ENCODE measurements at places on chromosomes 13 and 19. TPM values are rescaled to one million over a fixed set of nuclear protein-coding genes. Genes with fewer than 3 reads are reported as not detected.
A peak's percentile ranks its signal among the peaks of the same experiment; 100 is the strongest.

The ZIM2 gene
- total RNA-seq = not detected

The SLITRK6 gene
- not detected for total RNA-seq

The ZNF546 gene
- 5.5 TPM for total RNA-seq

The SEMA6B gene
- total RNA-seq = 0.19 TPM

The ABHD17A gene
- 108 TPM for total RNA-seq

The ZNF578 gene
- 0.56 TPM for total RNA-seq

The SPC24 gene
- total RNA-seq = 70.3 TPM

The IGFL2 gene
- not detected for total RNA-seq

The IZUMO2 gene
- not detected for total RNA-seq

The MICOS13 gene
- 50.9 TPM for total RNA-seq

DNA sequence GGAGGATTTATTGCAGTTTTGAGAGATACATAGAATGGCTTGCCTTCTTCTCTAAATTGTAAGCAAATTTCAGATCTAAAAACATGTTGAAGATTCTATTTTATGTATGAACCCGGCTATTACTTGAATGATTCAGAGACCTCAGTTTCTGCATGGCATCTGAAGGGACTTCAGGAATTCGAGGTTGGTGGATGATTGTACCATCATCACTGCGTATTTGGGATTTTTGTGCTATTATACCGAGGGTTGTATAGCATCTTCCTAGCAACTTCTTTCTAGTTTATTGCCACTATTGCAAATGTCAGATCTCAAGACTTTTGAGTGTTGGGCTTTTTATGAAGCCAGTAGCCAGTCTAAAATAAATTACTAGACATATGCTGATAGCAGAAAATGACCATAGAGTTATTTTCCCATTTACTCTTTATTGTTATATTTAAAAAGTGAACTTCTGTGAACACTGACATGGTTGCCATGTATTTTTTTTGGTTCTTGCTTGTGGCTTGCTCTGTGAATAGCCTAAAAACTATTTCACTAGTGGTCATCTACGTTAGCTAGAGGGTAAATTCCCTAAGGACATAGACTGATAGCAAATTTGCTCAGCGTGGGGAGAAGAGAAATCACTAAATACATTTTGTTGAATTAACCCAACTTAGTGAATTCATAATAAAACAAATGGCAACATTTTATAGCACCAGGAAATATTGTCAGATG lies 70.6 kb upstream of the KLF12 start:
- no peaks in the 10 kb centered on the region for H3K4me1 ChIP-seq
- H3K27me3 ChIP-seq = no peaks in the 10 kb centered on the region
- DNase-seq = no peak
- H3K27ac ChIP-seq = no peak overlapping the region
- no peak overlapping the region for H3K4me3 ChIP-seq

GRCh38 chr13:59770451-59770850 lies 393.3 kb downstream of the DIAPH3 start:
- no peak overlapping the region for H3K27ac ChIP-seq
- no peaks in the 10 kb centered on the region for H3K27me3 ChIP-seq
- no peaks in the 10 kb centered on the region for H3K36me3 ChIP-seq
- H3K4me1 ChIP-seq = no peaks in the 10 kb centered on the region

DNA sequence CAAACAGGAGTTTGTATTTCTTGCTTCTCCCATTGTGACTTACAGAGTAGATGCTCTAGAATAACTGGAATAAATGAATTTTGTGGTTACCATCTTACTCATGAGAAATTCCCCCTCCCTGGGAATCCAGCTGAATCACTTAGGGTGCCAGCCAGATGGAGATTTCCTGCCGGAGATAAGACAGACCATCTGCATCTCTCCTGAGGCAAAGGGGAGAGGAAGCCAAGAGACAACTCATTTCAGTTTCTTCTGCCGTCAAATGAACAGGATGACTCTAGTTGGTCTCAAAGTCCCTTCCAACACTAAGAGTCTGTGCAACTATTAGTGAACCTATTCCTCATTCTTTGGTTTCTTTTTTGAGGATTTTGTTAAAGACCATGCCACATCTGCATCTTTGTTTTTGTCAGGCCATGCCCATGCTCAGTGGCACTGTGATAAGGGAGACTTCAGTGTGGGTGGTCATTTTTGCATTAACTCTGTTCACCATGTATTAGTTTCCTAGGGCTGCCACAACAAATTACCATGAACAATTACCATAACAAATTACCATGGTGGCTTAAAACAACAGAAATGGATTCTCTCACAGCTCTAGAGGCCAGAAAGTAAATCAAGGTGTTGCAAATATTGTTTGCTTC lies 112.8 kb downstream of the NDFIP2 start:
- DNase-seq = no peak
- no peak overlapping the region for H3K27ac ChIP-seq
- H3K4me3 ChIP-seq = no peak overlapping the region

GRCh38 chr19:32396046-32396652 lies 9.4 kb upstream of the DPY19L3 start:
- no peak overlapping the region for H3K27ac ChIP-seq
- peak; percentile 20 for DNase-seq
- H3K27me3 ChIP-seq = no peaks in the 10 kb centered on the region
- H3K4me3 ChIP-seq = no peak overlapping the region
- peaks cover 10% of the 10 kb centered on the region for H3K4me1 ChIP-seq

GRCh38 chr19:11737964-11738745 lies 591 bp downstream of the ZNF823 start:
- no peak overlapping the region for H3K27ac ChIP-seq
- H3K27me3 ChIP-seq = no peaks in the 10 kb centered on the region
- H3K4me1 ChIP-seq = peaks cover 22% of the 10 kb centered on the region
- peak; percentile 53 for DNase-seq
- H3K4me3 ChIP-seq = peak overlapping the region; percentile 98

DNA sequence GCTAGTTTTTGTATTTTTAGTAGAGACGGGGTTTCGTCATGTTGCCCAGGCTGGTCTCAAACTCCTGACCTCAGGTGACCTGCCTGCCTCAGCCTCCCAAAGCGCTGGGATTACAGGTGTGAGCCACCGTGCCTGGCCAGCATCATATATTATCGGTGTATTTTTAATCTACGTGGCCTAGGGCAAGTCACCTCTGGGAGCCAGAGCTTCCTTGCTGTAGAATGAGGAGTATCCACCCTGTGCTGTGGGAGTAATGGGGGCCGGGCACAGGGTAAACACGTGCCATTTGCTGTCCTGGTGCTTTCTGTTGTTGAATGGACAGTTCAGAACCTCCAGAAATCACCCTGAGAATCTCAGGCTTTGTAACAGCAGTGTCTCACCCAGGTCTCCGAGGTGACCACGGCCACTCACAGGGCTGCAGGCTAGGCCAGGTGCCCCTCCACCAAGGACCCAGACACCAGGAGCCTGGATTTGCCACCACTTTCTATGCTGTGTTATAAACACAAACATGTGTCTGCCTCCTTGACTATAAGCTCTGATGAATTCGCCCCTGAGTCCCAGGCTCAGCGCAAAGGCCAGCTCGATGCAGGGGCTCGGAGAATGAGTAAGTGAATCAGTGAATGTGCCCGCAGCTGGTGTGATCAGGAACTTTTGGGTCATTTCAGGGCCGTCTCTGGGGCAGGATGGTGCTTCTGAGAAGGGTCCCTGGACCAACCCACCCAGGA lies 22.7 kb downstream of the POP4 start:
- DNase-seq = no peak
- H3K4me3 ChIP-seq = no peak overlapping the region
- peaks cover 6% of the 10 kb centered on the region for H3K4me1 ChIP-seq
- no peaks in the 10 kb centered on the region for H3K36me3 ChIP-seq
- no peaks in the 10 kb centered on the region for H3K27me3 ChIP-seq
- H3K27ac ChIP-seq = no peak overlapping the region

DNA sequence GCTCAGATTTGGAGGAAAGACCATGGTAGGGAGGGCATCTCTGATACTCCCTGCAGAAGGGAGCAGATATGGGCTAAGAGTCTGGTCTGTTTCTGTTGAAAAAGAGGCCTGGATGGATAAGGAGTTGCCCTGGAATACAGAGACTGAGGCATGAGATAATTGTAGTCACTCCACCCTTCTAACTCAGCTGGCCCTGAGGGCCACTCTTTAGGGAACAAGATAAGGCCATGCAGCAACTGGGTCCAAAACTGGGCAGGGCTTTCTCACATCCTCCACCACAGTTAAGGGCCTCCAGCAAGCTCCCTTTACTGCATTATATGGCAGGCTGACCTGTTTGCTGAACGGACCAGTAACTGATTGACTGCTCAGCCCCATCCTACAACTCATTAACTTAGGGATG lies 1.3 kb downstream of the ZNF749 start:
- peak overlapping the region; percentile 93 for H3K4me3 ChIP-seq
- H3K4me1 ChIP-seq = peaks cover 26% of the 10 kb centered on the region
- peaks cover 49% of the 10 kb centered on the region for H3K36me3 ChIP-seq
- H3K27me3 ChIP-seq = no peaks in the 10 kb centered on the region

DNA sequence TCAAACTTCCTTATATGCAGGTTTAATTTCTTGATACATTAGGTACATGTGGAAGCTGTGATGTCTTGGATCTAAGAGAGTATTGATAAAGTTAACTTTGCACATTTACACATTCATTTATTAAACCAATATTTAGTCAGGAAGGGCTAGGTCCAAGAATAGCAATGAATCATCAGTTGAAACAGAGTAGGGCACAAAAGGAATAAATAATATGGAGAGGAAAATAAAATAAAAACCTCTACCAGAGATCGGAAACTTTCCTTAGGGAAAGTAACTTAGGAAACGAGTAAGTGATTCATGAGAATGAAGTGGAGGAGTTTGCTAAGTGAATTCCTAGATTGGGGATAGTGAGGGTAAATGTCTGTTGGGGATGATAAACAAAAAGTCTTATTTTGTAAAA lies 259.4 kb upstream of the DACH1 start:
- no peak for DNase-seq
- no peak overlapping the region for H3K4me3 ChIP-seq
- no peaks in the 10 kb centered on the region for H3K4me1 ChIP-seq
- no peak overlapping the region for H3K27ac ChIP-seq
- H3K36me3 ChIP-seq = no peaks in the 10 kb centered on the region

GRCh38 chr13:68439817-68440216 lies 1209.7 kb upstream of the PCDH9 start:
- DNase-seq = no peak
- H3K36me3 ChIP-seq = no peaks in the 10 kb centered on the region
- no peak overlapping the region for H3K4me3 ChIP-seq

- peaks cover 17% of the 10 kb centered on the region for H3K36me3 ChIP-seq
- no peak overlapping the region for H3K4me3 ChIP-seq
- no peak for DNase-seq
Observed at GRCh38 chr19:10986301-10987127, 25.7 kb downstream of the SMARCA4 start.

DNA sequence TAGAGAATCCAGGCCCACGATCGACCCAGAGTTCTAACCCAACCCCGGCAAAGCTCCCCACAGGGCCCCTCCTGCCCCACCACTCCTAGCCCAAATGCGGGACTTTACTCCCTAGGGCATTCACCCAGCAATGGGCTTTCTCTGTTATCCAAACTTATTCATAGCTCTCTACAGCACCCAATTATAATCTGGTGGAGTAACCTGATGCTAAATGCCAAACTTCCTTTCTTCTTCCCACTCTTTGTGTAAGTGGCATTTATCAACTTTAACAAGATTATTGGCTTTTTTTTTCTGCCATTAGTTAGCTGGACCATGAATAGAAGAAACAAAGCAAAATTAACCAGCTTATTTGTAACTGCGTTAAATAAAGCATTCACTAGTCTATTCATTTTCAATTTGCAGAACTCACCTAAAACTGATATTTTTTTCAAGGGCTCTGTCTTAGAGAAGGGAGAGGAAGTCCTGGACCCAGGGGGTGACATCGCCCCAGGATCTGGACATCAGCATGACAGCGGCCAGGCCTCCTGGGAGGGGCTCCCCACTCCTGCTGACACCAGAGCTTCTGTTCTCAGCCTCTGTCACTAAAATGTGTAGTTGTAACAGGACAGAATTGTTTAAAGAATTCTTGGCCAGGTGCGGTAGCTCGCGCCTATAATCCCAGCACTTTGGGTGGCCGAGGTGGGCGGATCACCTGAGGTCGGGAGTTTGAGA lies 1.5 kb downstream of the FAM124A start:
- no peak overlapping the region for H3K27ac ChIP-seq
- H3K36me3 ChIP-seq = no peaks in the 10 kb centered on the region
- H3K4me3 ChIP-seq = peak overlapping the region; percentile 42

GRCh38 chr19:49442354-49442753 lies 1.0 kb upstream of the SLC17A7 start:
- peak overlapping the region; percentile 74 for H3K4me3 ChIP-seq
- H3K4me1 ChIP-seq = peaks cover 28% of the 10 kb centered on the region
- H3K36me3 ChIP-seq = peaks cover 9% of the 10 kb centered on the region
- DNase-seq = peak; percentile 42
- H3K27ac ChIP-seq = no peak overlapping the region
- peaks cover 48% of the 10 kb centered on the region for H3K27me3 ChIP-seq

DNA sequence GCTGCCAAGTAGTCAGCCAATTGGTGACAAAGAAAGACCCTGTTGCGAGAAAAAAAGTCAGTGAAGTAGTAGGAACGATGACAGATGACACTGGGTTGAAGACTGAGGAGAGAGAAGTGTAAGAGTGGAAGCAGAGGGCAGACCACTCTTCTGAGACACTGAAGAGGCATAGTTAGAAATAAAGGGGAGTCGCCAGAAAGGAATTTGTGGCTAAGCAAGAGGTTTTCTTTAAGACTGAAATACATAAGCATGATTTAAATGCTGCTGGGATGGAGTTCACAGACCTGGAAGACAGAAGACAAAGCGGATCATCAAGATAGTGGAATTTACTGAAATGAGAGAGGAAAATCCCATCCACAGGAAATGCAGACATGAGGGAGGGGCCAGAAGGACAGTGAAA lies 56.2 kb upstream of the USPL1 start:
- no peaks in the 10 kb centered on the region for H3K4me1 ChIP-seq
- no peak overlapping the region for H3K27ac ChIP-seq
- peaks cover 2% of the 10 kb centered on the region for H3K27me3 ChIP-seq
- DNase-seq = no peak

DNA sequence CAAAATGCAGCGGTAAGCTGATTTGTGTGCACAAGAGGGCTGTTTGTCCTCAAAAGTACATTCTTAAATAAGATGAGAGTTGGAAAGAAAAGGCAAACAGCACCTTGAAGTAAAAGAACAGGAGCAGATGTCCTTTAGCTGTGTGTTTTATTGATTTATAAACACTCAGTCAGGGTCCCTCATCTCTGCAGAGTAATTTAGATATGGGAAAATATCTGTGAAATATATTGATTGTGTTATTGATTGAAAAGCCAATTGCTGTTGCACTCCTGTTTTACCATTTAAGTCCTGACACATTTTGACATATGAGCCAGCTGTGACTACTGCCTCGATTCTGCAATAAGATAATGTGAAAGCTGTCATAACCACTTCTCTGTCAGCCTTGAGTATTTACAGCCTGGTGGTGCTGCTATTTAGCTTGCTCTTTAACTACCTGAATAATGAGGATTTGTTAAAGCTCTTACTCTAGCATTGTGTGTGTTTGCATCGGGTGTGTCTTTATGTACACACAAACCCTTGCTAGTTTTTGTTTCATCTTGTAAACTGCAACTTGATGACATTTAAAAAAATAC lies 550.1 kb downstream of the DACH1 start:
- no peaks in the 10 kb centered on the region for H3K4me1 ChIP-seq
- no peaks in the 10 kb centered on the region for H3K36me3 ChIP-seq
- no peak overlapping the region for H3K27ac ChIP-seq
- H3K4me3 ChIP-seq = no peak overlapping the region
- peaks cover 6% of the 10 kb centered on the region for H3K27me3 ChIP-seq
- no peak for DNase-seq
